ENCODE measurements at places on chromosomes 6 and 20.

- DNase-seq = no peak
These were observed 273.6 kb upstream of the SUPT3H start for GRCh38 chr6:45651301-45651700.

DNA sequence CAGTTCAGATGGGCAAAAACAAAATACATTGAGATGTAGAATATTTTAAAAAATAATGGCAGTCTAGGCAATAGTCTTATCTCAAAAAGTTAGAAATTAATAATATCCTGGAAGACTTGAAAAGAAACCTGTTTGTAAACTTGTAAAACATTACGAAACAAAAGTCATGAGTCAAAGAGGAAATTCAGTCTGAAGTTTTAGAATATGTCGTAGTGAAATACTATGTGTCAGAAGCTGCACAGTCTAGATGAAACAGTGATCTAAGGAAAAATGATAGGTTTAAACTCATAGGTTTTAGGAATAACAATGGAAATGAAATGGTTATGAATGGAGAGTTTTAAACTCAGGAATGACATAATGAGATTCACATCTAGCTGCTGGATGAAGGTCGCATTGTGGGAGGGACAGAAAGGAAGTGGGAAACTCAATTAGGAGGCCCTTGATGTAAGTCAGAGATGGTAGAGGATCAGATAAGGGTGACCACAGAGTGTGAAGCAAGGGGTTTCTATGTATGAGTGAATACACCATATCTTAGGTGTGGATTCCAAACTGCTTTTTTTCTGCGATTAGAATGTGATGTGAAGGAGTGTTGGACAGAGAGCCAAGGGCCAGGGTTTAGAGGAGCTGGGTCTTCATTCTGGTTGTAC, 2.8 kb downstream of the SNRPB2 start:
- DNase-seq = no peak

DNA sequence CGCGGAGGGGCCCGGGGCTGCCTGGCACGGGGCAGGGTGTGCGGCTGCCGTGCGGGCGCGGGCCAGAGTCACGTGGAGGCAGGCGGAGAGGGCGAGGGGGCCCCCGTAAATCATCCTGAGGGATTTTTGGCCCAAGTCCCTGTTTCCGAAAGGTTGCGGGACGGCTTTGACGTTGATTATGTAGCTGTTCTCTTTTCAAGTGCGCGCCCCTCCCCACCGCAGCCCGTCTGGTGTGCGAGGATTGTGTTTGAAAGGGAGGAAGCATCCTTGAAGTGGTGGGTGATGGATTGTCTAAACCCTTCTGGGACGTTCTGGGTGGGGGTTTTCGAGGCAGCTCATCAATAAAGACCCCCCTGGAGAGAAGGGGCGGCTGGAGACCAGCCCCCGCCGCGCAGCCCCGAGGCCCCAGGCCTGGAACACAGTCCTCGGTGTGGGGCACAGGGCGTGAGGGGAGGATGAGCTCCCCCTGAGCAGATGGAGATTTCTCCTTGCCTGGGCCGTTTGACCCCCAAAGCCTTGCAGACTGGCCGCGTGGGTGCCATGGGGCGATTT, 7.0 kb upstream of the FOXF2 start:
- DNase-seq = no peak

DNA sequence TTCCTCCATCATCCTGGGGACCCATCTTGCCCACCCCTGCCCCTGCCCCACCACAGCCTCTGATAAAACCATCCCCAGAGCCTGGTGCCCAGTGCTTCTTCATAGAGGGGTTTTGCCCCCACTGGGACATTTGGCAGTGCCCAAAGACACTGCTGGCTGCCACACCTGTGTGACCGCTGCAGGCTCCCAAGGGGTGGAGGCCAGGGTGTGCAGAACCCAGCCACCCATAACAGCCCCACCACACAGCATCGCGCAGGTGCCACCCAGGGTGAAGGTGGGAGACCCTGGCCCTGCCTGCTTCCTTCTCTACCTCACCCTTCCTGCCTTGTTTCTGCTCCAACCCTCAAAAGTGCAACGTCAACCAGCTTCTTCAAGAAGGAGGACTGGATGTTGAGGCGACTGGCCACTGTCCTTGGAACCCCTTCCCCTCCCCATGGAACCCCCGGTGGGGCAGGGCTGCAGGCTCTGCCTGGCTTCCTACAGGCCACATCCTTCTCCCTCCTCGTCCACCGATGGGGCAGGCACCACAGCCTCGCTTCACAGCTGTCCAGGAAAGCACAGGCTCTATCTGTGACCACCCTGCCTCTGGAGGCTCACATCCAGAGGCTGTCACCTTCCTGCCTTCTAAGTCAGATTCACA, 79.2 kb upstream of the MPC1 start:
- DNase-seq = no peak

GRCh38 chr20:59817406-59817805, 116.0 kb downstream of the SYCP2 start:
- no peak for DNase-seq

GRCh38 chr6:111720931-111721496, 115.3 kb upstream of the TRAF3IP2 start:
- DNase-seq = no peak

GRCh38 chr6:134278000-134278399, 39.9 kb downstream of the SGK1 start:
- no peak for DNase-seq

DNA sequence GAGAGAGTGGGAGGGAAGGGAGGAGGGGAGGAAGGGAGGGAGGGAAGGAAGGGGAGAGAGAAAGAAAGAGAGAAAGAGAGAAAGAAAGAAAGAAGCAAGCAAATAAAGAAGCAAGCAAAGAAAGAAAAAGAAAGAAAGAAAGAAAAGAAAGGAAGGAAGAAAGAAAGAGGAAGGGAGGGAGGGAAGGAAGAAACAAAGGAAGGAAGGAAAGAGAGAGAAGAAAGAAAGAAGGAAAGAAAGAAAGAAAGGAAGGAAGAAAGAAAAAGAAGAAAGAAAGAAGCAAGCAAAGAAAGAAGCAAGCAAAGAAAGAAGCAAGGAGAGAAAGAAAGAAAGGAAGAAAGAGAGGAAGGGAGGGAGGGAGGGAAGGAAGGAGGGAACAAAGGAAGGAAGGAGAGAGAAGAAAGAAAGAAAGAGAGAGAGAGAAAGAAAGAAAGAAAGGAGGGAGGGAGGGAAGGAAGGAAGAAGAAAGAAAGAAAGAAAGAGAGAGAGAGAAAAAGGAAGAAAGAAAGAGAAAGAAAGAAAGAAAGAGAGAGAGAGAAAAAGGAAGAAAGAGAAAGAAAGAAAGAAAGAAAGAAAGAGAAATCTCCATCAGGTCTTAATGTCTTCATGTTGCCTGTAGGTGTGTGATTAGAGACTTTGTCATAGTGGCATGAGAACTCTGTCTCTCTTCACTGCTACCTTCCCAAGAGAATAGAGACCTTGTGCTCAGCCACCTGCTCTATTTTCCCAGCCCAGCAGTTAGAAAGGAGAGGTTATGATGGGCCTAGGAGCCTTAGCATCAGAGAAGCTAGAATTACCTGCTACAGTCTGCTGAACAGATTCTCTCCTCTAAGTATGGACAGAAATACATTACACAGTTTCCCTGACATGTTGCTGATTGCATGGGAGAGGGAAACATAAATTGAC, 5.0 kb downstream of the SEMG1 start:
- no peak for DNase-seq

- no peak for DNase-seq
These were observed 25.2 kb upstream of the TENT5A start for GRCh38 chr6:81777586-81778268.

DNA sequence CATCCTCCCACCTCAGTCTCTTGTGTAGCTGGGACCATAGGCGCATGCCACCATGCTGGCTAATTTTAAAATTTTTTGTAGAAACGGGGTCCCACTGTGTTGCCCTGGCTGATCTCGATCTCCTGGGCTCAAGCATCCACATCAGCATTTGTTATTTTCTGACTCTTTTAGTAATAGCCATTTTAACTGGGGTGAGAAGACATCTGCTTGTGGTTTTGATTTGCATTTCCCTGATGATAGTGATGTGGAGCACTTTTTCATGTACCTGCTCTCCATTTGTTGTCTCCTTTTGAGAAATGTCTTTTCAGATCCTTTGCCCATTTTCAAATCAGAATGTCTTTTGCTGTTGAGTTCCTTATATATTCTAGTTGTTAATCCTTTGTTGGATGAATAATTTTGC, 22.2 kb upstream of the TULP4 start:
- DNase-seq = no peak

DNA sequence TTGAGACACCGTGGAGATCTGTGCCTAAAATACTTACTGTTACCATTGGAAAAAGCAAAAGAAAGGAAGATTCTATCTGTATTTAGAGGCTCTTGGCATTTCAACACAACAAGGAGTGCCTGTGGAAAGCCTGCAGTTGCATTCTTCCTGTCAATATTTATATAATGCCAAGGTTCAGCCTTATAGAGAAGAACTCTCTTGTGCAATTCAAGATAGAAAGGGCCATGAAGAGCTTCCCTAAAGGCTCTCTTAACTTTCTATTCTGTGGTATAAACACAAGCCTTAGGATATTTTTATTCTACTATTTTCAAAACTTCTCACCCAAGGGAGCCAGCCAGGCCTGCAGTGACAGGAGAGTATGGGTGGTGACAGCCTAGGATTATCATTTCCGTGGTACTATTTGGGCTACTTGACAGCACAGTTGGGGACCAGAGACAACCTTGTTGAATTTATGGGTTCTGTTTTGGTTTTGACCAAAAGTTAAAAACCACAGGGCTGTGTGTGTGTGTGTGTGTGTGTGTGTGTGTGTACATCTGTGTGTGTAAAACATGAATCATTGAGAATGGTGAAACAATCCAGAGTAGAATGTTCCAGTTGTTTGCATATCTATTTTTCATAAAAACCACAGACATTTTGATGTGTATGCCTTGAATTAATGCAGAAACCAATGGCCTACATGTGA, 700.9 kb upstream of the SLC35B3 start:
- DNase-seq = no peak

- DNase-seq = no peak
These were observed 631.7 kb downstream of the TFAP2B start for GRCh38 chr6:51450248-51450957.

- DNase-seq = no peak
These were observed 19.8 kb downstream of the GCM1 start for GRCh38 chr6:53128842-53129241.

GRCh38 chr6:50362706-50363105, 313.0 kb upstream of the DEFB112 start:
- no peak for DNase-seq

GRCh38 chr6:166387642-166388289, 5.0 kb upstream of the MPC1 start:
- DNase-seq = no peak

GRCh38 chr6:159836718-159837490, 36.8 kb downstream of the PNLDC1 start:
- no peak for DNase-seq

GRCh38 chr6:96911171-96911570, 13.4 kb upstream of the KLHL32 start:
- DNase-seq = no peak

- no peak for DNase-seq
These were observed 96.1 kb downstream of the PAK5 start for GRCh38 chr20:9742821-9743220.

DNA sequence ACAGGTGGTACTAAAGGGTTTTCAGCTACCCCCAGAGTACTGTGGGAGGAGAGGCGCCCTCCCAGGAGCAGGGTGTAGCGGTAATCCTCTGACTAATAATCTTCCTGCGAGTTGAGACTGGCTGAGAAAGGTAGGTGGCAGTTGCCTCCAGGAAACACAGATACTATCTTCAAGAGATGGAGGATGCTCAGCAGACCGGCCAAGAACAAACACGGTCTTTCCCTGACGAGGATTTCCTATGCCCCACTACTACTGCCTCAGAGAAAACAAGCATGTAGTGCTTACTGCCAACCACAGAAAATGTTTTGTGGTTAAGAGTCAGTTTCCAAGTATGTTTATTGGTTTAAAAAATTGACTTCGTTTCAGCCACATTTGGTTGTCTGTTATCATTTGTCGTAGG, 26.8 kb downstream of the C6orf89 start:
- peak; percentile 82 for DNase-seq

GRCh38 chr20:56552911-56553629, 20.0 kb downstream of the FAM209B start:
- no peak for DNase-seq

GRCh38 chr6:11236076-11236750, 3.7 kb upstream of the NEDD9 start:
- DNase-seq = no peak
